ENCODE measurements at places on chromosomes 7 and 10.

- DNase-seq = no peak
Measured at GRCh38 chr10:107317592-107317991, 153.1 kb upstream of the SORCS1 start.

GRCh38 chr7:43915907-43916306 is 9.5 kb upstream of the URGCP start:
- no peak for DNase-seq

DNA sequence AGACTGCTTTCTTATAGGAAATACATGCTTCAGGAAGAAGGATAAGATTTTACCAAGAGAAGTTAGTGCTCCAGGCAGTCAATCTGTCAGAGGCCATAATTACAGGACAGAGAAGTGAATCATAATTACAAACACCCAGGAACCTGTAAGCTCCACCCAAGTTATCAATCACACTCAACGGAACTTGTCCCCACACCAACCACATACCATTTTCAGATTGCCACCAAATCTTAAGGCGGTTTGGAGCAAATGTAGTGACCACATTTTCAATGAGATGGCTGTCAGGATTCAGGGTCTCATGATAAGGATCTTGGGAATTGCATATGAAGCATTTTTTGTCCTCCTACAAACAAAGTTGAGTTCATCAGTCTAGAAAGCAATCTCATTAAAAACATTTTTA is 4.8 kb downstream of the LAMB1 start:
- no peak for DNase-seq

- no peak for DNase-seq
Measured at GRCh38 chr10:110408203-110408871, 89.4 kb upstream of the DUSP5 start.

- no peak for DNase-seq
Measured at GRCh38 chr10:124691002-124691401, 53.2 kb downstream of the FAM53B start.

GRCh38 chr7:157566631-157567006 is 229.8 kb downstream of the DNAJB6 start:
- DNase-seq = no peak

DNA sequence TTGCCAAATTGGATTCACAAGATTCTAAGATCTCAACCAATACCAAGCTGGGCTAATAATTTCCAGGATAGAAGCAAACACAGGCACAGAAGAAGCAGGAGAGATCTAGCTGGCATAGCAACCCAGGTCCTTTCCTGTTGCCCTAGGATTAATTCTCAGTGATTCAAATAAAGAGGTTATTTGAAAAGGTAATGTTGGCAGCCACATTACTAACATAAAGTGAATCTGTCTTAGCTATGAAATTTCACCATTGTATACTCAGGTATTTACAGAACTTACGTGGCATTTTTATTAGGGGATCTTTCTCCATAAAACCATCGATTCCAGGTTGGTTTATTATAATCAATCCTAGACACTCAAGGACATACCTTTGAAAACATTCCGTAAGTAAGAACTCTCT is 379.3 kb upstream of the POM121L12 start:
- DNase-seq = no peak

- DNase-seq = no peak
Measured at GRCh38 chr7:128804484-128804883, 12.7 kb downstream of the CCDC136 start.

- no peak for DNase-seq
Measured at GRCh38 chr10:49189422-49189821, 1.2 kb upstream of the TMEM273 start.

- no peak for DNase-seq
Measured at GRCh38 chr10:9834434-9834833, 1183.2 kb upstream of the CELF2 start.

DNA sequence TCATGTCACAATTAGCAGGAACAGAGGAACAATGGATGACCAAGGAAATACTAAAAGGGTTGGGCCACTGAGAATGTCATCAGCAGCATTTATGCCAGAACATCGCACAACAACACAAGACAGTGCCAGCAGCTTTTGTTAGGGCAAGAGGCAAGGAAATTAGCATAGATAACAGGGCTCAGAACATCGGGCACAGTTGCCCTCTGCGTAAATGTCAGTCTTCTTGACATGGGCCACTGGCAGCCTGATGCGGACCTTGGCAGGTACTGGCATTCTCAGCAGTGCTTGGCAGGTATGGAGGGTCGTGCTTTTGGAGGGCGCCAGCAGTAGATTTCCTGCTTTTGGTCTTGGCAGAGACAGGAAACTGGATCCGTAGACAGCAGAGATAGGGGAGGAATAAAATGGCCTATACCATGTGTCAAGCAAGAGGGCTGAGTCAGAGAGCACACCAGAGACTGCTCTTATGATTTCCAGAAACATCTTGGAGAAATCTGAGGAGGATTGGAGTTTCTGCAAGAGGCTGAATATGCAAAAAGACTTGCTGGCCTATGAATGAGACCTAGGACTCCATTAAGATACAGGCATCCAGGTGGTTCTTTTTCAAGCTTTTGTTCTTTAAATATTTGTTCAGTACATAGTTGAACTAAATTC is 371.5 kb upstream of the MTPN start:
- no peak for DNase-seq

GRCh38 chr10:78913219-78914059 is 155.3 kb upstream of the ZMIZ1 start:
- no peak for DNase-seq

GRCh38 chr10:45286980-45287379 is 28.4 kb downstream of the OR13A1 start:
- no peak for DNase-seq

DNA sequence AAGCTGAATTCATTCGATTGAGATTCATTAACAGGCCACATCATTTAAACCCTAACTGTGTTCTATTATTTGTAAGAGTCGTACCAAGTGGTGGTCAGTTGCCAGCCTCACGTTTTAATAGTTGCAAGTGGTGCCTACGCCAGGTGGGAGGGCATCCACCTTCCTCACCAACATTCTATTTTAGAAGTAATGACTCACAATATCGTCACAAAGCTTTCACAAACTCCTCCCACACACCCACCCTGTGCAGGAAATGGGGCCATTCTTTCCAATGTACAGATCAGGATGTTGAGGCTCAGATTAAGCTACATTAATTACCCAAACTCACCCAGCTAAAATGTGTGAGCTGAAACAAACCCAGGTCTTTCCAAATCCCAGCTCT is 77.3 kb upstream of the SAMD8 start:
- DNase-seq = peak; percentile 14

GRCh38 chr7:125090596-125090995 is 161.0 kb upstream of the POT1 start:
- no peak for DNase-seq

DNA sequence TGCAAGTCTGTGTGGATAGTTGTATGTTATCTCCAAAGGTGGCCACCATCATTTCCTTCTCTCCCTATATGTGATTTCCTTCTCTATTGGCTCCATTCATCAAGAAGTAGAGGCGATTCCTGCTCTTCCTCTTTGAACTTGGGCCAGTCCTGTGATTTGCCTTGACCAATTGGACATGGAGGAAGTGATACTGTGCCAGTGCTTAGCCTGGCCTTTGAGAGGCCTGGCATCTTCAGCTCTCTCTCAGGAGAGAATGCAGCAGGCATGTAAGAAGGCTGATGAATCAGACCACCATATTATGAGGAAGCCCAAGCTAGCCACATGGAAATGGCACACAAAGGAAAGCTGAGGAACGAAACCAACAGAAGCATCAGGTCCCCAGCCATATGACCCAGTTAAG is 195.0 kb upstream of the SVIL start:
- no peak for DNase-seq

GRCh38 chr7:126924477-126924876 is 328.3 kb downstream of the GRM8 start:
- no peak for DNase-seq

DNA sequence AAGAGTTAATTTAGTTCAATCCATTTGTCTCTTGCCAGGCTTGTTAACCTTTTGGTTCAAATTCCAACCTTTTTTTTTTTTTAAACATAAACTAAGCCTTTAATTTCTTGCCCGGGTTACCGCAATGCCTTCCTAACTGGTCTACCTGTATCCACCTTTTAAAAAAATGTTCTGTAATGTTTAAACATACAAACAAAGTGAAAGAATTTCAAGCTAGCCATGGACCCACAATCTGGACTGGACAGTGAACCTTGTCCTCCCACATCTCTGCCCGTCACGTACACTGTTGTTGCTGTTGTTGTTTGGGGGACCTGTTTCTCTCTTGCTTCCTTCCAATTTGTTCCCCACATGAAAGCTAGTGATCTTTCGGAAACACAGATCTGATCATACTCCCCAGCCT is 724.7 kb upstream of the AUTS2 start:
- DNase-seq = no peak

DNA sequence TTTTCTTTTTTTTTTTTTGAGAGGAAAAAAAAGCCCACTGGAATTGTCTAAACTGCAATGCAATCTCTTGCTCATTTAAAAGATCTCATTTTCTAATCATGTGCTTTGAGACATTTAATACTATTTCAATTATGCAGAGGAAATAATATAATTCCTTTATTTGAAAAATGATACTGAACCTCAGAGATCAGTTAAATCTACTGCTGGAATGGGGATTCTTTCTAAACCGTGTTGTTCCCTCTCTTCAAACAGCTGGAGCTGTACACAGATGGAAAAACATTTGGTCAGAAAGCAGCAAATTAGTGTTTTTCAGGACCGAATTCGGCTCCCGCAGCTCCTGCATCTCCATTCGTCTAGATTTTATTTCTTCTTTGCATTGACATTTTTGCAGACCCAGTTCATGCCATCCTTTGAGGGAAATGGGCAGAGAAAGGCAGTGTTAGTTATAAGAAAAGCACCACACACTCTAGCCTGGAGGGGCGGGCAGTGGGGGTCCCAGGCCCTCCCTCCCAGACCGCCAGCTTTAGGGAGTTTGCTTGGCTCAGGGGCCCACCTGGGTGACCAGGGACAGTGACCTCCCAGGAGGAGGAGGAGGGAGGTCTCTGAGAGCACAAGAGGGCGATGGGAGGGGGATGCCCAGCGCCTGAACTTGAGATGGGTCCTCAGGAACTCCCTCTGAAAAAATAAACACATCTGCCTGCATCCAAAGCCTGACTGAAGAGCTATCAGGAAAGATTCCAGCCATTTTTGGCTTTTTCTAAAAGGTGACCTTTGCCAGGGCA is 32.4 kb downstream of the TRIM8 start:
- DNase-seq = no peak

- no peak for DNase-seq
Measured at GRCh38 chr7:43469051-43469450, 113.9 kb upstream of the STK17A start.

DNA sequence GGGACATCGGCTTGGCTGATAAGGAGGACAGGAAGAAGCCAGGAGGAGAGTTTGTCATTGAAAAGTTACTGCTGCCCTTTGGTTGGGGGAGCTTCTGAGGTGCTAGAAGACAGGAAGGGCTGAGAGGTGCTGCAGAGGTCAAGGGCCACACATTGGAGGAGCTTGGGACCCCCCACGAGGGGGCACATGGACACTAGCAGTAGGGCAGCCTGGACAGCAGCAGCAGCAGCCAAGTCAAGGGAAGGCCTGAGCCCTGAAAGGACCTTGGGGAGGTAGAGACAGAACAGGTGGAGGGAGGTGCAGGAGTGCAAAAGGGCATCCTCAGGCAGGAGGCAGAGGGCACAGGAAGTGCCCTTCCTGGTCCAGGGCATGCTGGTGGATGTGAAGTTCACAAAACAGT is 439.7 kb upstream of the IGFBP3 start:
- DNase-seq = no peak

DNA sequence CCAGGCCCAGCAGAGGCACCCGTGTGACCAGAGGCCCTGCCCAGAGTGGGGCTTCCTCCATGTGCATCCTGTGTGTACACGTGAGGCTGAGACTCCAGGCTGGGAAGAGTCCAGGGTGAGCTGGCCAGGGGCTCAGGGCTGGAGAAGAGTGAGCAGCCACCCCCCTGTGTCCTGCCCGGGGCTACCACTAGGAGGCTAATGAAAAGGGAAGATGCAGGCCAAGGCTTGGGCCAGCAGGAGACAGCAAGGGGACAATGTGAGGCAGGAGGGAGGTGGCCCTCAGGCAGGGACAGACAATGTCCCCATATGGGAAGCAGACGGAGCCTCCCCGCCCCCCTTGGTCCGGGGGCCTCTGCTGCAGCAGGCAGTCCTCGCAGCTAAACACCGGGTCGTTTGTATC is 102.0 kb downstream of the HIF1AN start:
- no peak for DNase-seq

- no peak for DNase-seq
Measured at GRCh38 chr7:98870807-98871491, 1.1 kb upstream of the TMEM130 start.

- peak; percentile 74 for DNase-seq
Measured at GRCh38 chr7:26201247-26202018, at the start of gene CBX3. Gene CBX3, plus strand, starts transcription at chr7:26201745. Its CDS starts 1,254 bp downstream, at chr7:26202999.

GRCh38 chr10:30736685-30737232 is 107.2 kb upstream of the LYZL2 start:
- no peak for DNase-seq

GRCh38 chr10:100827819-100828737 is 82.7 kb downstream of the PAX2 start:
- no peak for DNase-seq

DNA sequence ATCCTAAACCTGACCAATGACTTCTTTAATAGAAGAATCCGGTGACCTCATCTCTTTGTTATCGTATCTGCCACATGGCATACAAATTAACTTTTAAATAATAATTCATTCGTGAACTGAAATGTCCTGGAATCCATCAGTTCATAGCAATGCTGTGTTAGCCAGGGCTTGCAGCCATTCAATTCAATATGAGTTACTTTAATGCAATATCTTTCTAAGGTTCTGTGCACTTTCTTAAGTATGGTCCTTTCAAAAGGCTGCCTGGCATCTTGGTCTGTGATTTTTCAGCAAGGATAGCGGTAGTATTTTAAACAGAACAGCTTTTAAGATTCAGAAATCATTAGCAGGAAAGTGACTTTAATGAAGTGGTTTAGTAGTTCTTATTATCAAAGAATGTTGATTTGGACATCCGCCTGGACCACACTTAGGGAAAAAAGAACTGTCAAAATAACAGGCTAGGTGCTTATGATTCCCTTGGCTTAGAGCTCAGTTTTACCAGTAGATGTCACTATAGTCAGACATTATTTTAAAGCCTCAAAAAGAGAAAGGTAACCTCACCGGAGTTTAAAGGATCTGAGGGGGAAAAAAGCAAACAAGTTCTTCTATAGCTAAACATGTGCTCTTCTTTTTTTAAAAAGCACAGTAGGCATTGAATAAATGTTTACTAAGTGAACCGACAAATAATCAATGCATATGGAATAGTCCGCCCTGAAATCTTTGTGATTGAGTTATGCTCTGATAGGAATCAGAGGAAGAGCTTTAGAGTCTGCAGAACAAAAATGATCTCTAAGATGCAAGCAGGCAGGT is 22.7 kb downstream of the SLC35G1 start:
- DNase-seq = no peak

- DNase-seq = no peak
Measured at GRCh38 chr10:35925493-35925892, 283.4 kb upstream of the FZD8 start.

GRCh38 chr7:30799206-30799975 is 28.2 kb downstream of the MINDY4 start:
- no peak for DNase-seq

Data from activated T-helper 1 cell treated with anti-CD3 and anti-CD28 coated beads, Interleukin-2, amount 50 U/mL, for 16 hours (primary cell).